ENCODE measurements at places on chromosomes 6 and 20.

DNA sequence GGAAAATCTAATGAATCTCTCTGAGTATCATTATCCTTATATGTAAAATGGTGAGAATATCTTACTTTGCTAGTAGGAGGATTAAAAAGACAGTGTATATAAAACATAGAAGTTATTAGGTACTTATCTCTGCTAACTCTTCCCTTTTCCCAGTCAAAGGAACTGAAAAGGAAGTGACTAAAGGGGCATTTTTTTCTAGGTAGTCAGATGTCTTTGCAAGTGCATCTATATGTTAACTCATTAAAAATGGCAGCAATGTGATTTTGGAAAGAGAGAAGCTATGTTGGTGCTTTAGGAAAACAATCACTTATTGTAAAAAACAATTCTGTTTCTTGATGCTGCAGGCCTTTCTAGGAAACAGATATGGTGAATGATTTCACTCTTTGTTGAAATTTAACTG is 180.9 kb downstream of the SAMD5 start:
- DNase-seq, result no peak

DNA sequence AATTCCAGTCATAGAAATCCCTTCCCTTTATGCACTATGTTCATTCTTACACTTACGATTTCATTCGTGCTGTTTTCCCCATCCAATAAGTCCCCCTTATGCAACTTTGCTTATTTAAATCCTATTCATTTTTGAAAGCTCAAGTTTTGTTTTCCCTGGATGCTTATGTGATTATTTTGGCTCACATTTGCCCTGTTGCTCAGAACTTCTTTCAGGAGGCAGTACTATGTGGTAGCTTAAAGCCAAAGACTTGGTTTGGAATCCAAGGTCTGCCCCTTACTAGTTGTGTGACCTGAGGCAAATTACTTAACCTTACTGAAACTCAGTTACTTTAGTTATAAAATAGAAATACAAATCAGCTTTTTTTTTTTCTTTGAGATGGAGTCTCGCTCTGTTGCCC is 59.6 kb downstream of the MOXD1 start:
- DNase-seq, result no peak

GRCh38 chr20:57909763-57910331 is 200.0 kb upstream of the PMEPA1 start:
- DNase-seq, result no peak

GRCh38 chr6:30885999-30886896 is 1.9 kb downstream of the DDR1 start:
- DNase-seq, result no peak

DNA sequence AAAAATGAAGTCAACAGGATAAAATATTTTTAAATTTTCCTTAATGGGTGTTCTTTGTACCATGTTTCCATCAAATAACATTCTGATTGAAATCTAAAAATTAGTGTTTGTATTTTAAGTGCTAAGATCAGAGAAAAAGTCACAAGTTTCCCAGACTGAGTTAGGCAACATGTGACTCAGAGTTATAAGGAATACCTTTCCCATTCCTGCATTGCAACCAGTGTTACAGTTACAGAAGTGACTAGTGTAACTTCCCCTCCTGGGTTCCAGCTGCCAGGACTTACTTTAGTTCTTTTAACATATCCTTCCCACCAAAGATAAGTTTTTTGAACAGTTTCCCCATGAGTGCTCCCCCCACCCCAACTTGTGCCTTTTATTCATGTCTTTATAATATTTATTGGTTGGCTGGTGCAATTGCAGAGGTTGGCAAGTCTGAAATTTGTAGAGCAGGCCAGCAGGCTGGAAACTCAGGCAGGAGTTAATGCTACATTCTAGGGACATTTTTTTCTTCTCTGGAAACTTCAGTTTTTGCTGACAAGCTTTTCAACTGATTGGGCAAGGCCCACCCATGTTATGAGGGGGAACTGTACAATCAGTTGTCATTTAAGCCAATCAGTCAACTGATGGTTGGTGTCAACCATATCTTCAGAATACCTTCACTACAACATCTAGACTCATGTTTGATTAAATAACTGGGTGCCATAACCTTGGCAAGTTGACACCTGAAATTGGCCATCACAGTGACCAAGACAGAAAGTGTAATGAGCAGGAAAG is 22.9 kb upstream of the ESR1 start:
- no peak for DNase-seq

GRCh38 chr6:106925948-106926347 is 48.6 kb downstream of the CD24 start:
- DNase-seq, result no peak

DNA sequence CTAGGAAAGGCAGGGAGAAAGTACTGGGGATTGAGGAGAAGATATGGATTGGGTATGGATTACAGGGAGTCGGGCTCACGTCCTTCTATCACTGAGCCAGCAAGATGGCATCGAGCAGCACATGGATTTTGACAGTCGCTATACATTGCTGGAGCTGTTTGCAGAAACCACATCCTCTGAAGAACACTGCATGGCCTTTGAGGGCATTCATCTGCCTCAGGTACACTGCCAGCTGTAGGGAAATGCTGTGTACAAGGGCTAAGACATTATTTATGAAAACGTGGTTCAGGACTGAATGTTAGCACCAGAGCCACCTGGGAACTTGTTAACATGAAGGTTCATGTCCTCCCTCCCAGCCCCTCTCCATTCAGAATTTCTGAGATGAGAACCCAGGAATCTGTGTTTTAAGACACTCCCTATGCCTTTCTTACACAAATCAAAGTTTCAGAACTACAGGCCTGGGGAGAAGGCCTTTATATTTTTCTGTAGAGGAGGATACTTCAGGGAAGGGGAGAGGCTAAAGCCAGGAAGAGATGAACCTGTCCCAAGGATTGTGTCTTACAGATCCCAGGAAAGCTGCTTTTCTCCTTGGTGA is 3.5 kb downstream of the CUL9 start:
- DNase-seq, result no peak

DNA sequence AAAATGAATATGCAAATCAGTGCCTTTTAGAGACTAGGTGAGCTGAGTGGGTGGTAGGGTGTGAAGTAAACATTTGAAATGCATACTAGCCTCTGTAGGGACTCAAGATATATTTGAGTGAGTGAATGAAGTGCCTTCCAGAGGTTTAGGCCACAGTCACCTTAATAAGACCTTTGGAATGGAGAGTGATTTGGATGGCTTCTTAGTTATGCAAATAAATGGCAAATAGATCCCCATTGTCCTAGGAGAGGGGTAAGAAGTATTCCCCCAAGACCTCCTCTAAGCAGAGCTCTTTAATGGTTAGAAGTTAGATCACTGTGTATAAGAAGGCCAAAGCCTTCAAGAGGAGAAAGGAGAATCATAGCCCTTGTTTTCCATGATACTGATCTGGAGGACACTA is 47.8 kb upstream of the IMPG1 start:
- no peak for DNase-seq

DNA sequence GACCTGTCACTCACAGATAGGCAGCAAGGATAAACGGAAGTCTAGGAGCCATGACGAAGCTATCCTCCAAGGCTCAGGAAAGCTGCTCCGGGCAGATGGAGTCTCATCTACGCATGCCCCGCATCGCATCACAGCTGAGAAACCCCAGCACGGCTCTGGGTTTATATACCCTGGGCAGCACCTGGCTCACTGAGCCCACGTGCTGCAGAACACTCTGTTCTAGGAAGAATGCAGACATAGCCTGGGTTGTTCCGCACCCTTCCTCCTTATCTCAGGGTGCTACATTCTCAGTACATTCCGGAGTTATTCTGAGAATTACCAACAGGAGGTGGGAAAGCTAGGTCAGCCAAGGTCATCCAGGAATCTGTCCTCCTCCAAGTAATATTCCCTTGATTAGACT is 260.4 kb downstream of the CBLN4 start:
- no peak for DNase-seq

DNA sequence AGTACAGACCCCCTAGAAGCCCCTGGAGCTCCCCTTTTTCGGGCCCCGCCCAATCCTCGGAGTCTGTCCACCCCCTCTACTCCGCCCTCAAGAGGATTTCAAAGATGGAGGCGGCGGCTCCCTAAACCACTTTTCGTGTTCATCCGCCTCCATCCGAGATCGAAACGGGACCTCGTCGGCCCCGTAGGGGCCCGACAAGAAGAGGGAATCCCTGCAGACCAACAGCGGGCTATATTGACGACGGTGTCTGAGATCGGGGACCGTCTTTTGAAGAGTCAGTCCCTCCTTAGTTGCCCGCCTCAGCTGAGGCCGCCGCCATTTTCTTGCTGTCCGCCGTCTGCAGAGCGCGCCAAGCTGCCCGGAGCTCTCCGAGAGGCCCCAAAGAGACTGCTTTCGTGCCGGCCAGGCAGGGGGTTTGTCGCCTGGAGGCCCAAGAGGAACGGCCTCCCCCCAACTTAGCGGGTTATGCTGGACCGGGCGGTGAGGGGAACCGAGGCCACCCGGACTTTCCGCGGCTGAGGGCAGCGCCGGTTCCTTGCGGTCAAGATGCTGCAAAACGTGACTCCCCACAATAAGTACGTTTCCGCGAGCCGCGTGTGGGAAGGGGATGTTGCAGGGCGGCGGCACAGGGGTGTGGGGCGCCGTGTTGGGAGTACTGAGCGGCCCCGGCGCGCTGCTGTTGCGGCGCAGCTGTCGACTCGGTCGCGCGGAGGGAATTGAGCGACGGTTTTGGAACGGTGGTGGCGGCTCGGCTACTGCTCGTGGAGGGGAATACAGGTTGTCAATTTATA is 4.2 kb downstream of the BRD2 start:
- DNase-seq, result peak; percentile 46

GRCh38 chr6:69771158-69771906 is 25.5 kb downstream of the LMBRD1 start:
- DNase-seq, result no peak

DNA sequence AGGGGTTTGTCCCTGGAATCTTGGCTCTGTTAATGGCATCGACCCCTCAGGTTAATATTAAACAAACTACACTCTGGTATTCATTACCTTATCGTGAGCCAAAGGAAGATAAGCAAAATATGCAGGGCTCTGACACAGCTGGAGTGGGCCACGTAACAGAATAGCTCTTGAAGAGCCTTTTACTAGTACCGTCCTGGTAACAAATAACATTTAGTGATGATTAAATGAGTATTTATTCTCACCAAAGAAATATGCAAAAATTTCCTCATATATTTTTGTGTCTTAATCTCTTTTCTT is 20.1 kb upstream of the UTRN start:
- no peak for DNase-seq

DNA sequence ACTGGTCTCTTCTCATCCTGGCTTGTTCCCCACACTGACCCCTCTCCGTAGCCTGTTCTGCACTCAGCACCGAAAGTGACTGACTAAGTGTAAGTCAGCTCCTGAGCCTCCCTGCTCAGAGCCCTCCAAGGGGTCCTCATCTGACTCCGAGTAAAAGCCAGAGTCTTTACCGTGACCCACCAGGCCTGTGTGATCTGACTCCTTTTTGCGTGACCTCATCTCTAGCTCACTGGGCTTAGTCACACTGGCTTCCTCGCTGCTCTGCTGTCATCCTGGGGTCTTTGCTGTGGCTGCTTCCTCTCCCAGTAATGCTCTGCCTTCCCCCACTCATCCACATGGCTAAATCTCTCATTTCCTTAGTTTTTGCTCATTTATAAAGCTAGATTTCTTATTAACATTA is 116.6 kb downstream of the PLCB4 start:
- no peak for DNase-seq

- no peak for DNase-seq
Measured at GRCh38 chr20:23639490-23639958, 1.8 kb upstream of the CST3 start.
